Activated CD8-positive, alpha-beta T cell treated with anti-CD3 and anti-CD28 coated beads for 36 hours (primary cell): ENCODE measurements at places on chromosomes 2 and 18.

GRCh38 chr2:15722980-15723379, 131.3 kb downstream of the DDX1 start:
- DNase-seq, result no peak

GRCh38 chr18:3790703-3791102, 340.7 kb downstream of the TGIF1 start:
- no peak for DNase-seq

DNA sequence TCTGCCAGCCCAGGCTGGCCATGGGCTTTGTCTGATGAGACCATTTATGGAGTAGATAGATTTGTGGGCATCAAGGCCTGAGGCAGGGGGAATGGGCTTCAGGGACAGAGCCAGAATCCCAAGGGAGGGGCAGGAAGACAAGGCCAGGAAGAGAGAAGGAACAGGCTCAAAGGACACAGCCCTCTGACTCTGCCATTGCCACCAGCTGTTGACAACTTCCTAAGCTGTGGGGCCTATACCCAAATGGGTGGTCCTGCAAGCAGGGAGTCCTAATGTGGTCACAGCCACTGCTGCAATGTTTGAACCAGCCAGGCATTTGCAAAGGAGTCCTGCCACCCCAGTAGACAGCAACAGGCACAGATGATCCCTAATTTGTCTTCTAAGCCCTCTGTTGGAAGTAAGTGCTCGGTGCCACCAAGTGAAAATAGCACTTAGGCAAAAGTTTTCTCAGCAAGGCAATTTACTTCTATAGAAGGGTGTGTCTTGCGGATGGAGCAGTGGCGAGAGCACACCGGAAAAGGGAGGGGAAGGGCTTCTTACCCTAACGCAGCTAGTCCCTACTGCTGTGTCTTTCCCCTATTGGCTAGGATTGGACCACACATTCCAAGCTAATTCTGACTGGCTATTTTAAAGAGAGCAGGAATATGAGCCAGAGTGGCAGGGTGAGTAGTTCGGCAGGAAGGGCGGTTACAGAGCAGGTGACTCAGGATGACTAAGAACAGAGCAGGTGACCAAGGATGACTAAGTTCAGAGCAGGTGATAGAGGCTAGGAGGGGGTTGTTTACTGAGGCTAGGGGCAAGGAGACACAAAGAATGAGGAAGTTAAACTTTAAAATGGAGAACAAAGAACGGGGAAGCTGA, 47.2 kb downstream of the C1QL2 start:
- DNase-seq, result no peak

GRCh38 chr2:100757621-100758394, 62.1 kb upstream of the NPAS2 start:
- no peak for DNase-seq

DNA sequence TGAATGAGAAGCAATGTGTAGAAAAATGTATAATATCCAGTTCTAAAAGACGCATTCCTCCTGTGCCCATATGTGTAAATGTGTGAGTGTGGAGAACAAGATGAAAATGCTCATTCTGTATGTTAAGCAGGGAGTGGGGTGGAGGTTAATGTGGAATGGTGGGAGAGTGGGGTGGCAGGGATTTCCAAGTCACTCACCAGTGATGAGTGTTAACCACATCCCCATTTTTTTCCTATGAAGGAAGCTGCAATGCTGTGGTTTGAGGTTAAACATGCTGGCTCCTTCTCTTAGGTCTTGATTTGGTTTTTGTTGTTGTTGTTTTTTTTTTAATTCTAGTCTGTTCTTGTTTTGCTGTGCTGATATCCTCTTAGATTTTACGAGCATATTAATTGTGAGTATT, 169.4 kb downstream of the NEDD4L start:
- no peak for DNase-seq

DNA sequence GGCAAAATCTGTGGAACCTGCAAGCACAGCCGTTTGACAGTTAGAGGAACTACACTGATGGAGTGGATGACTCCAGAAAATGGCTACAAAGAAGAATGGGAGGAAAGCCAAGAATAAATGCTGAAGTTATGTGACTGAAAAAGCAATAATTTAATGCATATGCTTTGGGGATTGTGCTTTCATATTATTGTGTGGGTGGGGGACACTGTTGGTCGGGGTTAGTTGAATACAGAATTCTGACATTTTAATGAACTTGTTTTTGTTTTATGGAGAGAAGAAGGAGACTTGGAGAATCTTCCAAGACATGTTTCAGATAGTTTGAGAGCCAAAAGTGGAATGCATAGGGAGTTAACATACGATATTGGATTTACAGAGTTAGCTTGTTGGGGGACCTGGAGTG, 68.5 kb downstream of the NRP2 start:
- no peak for DNase-seq

DNA sequence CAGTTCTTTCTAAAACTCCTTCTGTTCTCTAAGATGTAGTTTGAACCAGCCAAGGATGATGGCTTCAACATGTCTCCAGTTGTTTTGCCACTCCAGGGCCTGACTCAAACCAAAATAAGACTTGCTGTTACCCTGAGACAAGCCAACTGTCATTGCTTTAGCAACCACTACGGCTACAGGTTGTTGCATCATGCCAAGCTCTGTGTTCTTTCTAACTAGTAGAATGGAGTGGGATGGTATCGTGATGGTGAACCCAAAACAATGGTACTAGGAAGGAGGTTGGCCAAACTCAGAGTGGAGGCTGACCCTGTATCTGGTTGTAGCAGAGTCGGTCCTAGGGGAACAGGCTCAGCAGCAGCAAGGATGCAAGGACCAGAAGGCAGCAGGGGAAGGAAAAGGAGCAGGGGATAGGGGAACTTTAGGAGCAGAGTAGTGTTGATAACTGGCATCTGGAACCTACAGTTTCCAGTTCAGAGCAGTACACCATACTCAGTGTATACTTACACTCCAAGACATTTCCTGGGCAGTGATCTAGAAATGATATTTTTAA, 51.6 kb downstream of the PDK1 start:
- DNase-seq, result no peak

- no peak for DNase-seq
Measured at GRCh38 chr18:40546875-40547274, 1408.2 kb upstream of the PIK3C3 start.

DNA sequence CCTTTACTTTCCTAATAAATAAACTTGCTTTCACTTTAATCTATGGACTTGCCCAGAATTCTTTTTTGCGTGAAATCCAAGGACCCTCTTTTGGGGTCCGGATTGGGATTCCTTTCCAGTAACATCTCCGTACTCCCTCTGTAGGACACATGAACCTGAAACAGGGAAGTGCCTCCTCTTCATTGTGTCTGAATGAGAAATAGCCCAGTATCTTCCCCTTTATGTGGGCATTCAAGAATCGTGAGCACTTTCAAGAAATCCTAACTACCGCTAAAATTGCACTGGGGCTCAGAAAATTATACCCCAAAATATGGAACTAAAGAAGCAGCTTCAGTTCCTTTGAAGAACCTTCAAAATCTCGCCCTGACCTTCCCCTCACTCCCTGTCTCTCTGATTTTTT, 7.8 kb upstream of the POMC start:
- DNase-seq, result no peak

DNA sequence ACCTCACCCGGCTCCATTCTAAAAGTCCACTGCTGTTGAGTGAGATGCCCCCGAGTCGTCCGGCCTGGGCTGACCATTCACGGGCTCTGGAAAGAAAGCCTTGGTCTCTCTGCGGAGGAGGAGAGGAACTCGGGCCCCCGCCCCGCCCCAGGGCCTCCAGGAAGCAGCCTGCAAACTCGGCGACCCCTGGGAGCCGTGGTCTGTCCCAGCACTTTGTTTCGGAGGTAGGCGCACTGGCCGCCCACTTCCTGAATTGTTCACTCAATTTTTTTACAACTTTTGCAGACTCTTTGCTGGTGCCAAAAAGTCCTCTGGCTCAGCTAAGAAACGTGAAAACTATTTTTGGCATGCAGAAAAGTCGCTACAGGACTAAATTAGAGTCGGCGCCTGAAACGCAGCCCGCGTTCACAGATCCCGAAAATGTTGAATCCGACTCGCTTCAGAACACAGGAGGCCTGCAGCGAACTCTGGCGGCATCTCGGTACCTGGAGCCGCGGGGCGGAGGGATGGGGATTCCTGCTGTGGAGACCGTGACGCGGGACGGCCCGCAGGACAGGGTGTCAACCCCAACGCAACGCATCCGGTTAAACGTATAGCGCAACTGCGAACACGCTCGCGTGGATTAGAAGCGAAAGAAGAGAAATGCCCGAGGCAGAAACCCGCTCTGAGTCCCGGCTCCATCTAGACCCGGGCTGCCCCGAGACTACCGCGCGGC, 1.5 kb downstream of the PXDN start:
- DNase-seq, result peak; percentile 34

- no peak for DNase-seq
Measured at GRCh38 chr2:238901461-238902057, 53.7 kb downstream of the TWIST2 start.

GRCh38 chr2:232225895-232226294, 152.7 kb upstream of the ALPP start:
- no peak for DNase-seq

DNA sequence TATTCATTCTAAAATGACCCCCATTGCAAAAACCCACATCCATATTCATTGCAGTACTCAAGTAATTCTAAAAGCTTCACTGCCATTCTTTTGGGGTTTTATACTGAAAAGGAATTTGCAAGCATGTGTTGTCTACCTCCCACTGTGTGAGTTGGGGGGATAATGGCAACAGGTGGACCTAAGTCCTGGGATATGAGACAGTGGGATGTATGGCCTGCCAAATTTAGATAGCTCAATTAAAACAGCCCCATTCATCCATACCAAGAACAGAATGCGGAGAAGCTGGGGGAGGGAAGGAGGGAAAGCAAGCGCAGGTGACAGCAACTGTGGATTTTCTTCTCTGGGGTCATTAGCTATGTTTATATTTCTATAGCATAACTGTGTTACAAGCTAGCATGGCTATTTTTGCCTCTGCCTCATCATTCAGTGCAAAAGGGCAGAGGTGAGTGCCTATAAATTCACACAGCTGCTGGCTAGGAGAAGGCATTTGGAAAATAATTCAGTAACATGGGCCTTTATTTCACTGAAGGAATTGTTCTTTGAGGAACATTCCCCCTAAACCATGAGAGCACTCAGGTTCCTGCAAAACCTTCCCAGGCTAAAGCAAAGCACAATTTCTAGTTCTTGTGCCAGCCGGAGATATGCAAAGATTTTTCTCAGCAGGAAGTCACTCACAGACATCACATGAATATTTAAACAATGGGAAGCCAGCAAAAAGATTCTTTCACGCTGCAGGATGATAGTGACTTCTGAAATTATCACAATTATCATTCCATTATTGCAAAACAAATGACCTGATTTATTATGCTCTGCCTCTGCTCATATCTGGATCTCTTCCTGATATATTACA, 393.9 kb upstream of the ACVR2A start:
- no peak for DNase-seq

GRCh38 chr2:40480073-40480472, 28.2 kb upstream of the SLC8A1 start:
- no peak for DNase-seq

DNA sequence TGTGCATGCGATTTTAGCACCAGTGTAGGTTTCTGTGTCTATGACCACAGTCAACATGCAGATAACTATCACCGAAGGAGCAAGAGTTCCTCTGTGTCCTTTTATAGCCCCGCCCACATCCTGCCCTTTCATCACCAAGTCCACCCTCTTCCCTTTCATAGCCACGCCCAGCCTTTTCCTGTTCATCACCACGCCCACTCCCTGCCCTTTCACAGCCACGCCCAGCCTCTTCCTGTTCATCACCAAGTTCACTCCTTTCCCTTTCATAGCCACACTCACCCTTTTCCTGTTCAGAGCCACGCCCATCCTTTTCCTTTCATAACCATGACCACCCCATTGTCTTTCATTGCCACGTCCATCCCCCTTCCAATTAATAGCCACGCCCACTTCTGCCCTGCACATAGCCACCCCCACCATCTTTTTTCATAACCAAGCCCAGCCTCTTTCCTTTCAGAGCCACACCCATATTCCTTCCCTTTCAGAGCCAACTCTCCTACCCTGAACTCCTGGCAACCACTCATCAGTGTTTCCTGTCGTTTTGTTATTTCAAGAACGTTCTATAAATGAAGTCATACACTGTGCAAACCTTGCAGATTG, 273.9 kb downstream of the MYT1L start:
- DNase-seq, result peak; percentile 94

DNA sequence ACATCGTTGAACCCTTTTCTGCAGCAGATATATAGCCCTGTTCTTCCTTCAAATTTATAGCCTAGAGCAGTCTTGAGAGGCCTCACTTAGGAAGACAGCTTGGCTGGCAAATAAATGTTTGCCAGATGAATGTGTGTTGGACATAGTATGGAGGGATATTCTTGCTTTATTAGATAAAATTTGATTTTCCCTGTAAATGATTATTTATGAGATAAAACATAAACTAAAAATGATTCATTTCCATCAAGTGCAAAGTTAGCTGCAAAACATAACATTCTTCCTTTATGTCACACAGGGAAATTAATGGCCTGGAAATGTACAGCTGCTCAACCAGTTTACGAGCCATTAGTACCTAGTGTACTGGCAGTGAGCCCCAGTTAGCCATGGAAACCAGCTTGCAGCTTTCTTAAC, 82.5 kb downstream of the LIMS1 start:
- DNase-seq, result no peak

- no peak for DNase-seq
Measured at GRCh38 chr2:24104906-24105305, 18.2 kb downstream of the PFN4 start.

DNA sequence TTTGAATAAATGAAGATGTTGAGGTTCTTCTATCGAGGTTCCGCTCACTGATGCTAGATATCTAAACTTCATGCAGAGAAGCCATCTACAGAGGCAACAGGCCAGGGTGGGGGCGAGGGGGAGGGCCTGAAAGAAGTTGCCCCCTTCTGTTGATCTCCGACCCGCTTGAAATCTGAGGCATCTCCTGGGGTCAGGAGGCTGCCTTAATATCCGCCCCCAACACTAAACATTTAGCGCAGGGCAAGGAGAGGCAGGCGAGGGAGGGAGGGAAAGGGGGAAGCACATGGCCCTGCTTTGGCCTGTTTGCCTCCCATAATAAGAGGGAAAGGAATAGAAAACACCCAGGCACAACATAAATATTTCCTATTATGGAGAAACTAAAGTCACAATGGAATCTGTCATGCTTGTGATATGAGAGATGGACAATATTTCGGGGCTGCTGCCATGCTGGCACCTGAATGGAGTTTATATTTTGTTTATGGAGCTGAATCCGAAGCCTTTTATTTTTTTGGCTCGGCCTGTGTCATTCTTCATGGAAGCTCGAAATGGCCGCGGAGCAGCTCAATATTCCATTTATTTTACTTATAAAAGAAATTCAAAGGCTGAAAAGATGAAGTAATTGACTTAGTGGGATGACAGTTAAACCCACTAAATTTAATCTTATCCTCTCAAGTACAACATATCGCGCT, 221.1 kb downstream of the INSIG2 start:
- peak; percentile 3 for DNase-seq

DNA sequence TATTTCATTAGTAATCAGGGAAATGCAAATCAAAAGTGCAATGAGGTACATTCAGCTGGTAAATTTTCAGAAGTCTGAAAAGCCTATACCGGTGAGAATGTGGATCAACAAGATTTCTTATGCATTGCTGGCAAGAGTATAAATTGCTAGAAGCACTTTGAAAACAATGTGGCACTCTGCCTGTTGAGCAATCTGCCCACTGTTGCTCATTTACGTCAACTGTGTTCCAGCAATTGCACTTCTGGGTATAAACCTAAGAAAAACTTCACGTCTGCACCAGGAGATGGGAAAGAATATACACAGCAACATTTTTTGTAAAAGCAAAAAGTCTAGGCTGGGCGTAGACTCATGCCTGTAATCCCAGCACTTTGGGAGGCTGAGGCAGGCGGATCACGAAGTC, 40.8 kb downstream of the MTERF4 start:
- no peak for DNase-seq

GRCh38 chr2:8303322-8303832, 378.5 kb upstream of the ID2 start:
- peak; percentile 93 for DNase-seq
